Naive B cell (primary cell): ENCODE measurements at places on chromosomes 16 and 17.

GRCh38 chr16:65667011-65667578 is 545.2 kb upstream of the CDH11 start:
- DNase-seq, result no peak

- no peak for DNase-seq
Observed at GRCh38 chr16:30025156-30025555, 2.2 kb downstream of the C16orf92 start.

GRCh38 chr16:59719121-59719520 is 985.0 kb upstream of the GOT2 start:
- no peak for DNase-seq

GRCh38 chr17:13544292-13544691 is 57.4 kb downstream of the HS3ST3A1 start:
- DNase-seq, result no peak

GRCh38 chr17:9125722-9126121 is 104.4 kb downstream of the NTN1 start:
- DNase-seq, result no peak

- DNase-seq, result no peak
Observed at GRCh38 chr17:9389111-9389527, 186.5 kb downstream of the STX8 start.

- no peak for DNase-seq
Observed at GRCh38 chr17:49441578-49441977, 26.9 kb upstream of the PHB1 start.

GRCh38 chr16:17358355-17358754 is 112.4 kb downstream of the XYLT1 start:
- DNase-seq, result no peak

- no peak for DNase-seq
Observed at GRCh38 chr17:79848370-79848766, 9.1 kb upstream of the CBX4 start.

GRCh38 chr16:1794908-1795666 is 1.6 kb upstream of the IGFALS start:
- DNase-seq, result no peak

- DNase-seq, result no peak
Observed at GRCh38 chr16:69087161-69087581, 18.3 kb upstream of the HAS3 start.

- DNase-seq, result no peak
Observed at GRCh38 chr16:77273-77806, 685 bp upstream of the MPG start.

DNA sequence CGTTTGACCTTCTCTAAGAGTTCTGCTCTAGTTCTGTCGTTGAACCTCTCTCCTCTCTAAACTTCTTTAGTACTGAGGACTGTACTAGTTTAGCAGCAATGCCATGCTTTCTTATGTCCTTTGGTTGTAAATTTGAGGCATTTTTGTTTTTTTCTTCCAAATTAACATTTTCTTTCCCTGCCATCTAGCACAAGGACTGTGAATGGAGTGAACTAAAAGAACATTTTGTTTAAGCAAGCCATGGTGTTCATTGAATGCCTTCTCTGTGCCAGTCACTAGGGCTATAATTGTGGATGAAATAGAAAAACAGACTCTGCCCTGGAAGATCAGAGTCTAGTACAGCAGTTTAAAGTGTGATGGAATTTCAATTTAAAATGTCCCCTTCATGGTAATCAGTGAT is 137.9 kb downstream of the FTO start:
- no peak for DNase-seq

DNA sequence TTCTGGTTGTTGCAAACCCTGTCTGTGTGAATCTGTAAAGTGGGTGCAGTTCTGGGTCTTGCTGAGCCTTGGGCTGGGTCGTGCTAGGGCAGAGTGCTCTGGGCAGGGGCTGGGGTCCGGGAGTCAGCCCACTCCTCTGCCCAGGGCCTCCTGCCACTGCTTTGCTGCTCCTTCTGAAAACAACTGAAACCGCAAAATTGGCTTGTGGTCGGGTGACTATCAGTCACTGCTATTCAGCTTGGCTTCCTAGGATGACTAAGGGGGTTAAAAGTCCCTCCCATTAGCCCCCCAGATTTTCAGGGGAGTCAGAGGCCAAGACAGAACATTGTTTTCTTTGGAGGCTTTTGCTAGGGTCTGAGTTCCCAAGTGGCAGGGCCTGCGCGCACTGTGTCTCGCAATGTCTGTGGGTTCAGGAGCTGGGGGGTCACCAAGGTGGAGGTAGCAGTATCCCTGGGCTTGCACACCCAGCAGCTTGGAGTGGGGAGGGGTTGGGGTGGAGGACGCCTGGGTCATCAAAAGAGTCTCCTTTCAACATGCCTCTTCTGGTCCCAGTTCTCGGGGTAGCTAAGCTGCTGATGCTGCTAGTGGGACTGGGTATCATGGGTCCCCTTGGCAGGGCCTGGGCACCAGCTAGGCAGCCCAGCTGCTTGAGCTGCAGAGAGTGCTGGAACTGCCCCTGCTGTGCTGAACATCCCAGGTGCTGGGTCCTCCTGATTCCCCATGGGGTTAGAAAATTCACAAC is 13.5 kb upstream of the TBX21 start:
- DNase-seq, result no peak

DNA sequence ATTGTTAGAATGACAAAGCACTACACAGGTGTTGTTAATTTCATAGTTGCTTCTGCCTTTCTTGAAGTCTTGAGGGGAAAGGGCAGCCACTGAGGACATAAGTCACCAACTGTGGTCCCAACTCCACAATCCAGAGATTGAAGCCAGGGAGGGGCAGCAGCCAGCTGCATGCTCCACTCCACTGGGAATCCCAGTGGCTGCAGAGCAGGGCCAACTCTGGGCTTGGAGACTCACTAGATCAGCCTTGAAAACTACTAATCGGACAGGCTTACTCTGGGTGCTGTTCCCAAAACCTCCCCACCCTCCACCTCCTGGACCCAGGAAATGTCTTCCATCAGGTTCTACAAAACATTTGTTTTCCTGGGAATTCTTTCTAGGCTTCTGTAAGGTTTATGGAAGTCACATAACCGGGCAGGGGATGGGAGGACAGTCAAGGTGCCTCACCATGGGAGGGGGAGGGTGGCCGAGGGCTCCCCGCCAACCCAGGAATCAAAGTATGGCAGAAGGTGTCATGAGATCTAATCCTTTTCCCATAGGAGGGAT is 68.0 kb downstream of the MYH13 start:
- no peak for DNase-seq

GRCh38 chr16:6106061-6106460 is 1008.5 kb upstream of the EEF2KMT start:
- no peak for DNase-seq

- peak; percentile 55 for DNase-seq
Observed at GRCh38 chr16:17476414-17477259, 5.9 kb upstream of the XYLT1 start.

DNA sequence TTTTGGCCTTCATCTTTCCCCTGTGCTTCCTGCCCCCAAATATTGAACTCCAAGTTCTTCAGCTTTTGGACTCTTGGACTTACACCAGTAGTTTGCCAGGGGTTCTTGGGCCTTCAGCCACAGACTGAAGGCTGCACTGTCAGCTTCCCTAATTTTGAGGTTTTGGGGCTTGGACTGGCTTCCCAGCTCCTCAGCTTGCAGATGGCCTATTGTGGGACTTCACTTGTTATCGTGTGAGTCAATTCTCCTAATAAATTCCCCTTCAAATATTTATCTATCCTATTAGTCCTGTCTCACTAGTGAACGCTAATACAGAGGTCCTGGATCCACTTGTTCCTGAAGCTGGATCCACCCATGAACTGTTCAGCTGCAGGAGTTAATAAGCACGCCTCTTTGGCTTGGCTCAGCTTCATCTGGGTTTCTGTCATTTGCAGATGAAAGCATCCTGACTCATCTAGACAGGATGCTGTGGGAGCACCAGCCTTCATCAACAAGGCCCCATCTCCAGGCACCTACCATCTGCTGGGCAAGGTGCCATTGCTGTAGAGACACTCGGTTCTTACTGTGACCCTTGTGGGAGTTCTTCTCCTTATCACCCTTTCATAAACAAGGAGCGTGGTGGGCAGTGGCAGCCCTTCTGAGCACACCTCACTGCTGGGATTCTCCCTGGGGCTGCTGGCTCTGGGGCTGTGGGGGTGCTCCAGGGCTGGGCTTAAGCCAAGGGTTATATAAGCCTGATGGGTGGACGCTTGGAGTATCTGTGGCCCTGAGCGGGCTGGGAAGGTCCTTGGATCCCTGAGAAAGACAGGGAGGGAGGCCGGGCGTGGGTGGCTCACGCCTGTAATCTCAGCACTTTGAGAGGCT is 23.1 kb downstream of the LAT start:
- no peak for DNase-seq

DNA sequence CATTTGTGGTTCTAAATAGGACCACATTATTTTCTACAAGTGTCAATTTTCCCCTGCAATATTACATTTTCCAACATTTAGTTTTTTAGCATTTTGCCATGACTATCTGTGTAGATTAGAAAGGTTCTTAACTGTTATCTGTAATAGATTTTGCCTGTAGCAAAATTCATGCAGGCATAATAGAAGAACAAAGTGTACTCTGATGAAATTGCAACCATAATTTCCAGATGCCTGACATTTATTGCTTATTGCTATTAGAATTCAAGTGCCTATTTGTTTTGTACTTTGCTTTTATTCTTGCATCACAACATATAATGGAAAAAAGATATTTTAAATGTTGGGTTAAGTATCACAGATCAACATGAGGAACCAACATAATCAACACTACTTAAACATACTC is 337.7 kb downstream of the TOX3 start:
- DNase-seq, result no peak

DNA sequence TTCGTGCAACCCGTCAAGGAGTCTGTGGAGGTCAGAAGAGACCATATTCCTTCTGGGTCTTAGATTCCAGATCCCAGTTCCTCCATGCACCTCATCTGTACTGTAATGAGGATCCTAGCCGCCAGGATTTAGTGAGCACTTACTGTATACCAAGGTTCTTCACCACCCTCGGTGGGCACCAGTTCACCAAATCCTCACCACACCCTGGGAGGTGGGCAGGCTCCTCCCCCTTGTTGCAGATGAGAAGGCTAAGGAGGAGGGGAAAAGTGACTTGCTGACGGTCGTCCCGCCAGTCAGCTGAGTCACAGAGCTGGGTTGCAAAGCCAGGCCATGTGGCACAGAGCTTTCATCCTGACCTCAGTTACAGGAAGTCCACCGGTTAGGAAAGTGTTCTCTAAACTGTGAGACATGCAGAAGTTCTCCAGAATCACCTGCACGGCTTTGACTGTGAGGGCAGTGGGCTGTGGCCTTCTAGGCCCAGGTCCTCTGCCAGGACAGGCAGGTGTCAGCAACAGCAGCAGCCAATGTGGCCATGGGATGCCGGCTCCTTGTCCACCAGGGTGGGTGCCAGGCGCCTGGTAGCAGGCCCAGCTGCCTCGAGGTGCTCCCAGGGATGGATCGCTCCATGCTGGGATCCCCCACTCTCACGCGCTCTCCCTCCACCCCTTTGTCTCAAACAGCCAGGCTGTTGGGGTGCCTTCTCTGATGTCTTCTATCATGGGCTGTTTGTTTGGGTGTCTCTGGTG is 240.3 kb upstream of the GSE1 start:
- no peak for DNase-seq

- DNase-seq, result no peak
Observed at GRCh38 chr16:3578121-3578520, 918 bp upstream of the NLRC3 start.

DNA sequence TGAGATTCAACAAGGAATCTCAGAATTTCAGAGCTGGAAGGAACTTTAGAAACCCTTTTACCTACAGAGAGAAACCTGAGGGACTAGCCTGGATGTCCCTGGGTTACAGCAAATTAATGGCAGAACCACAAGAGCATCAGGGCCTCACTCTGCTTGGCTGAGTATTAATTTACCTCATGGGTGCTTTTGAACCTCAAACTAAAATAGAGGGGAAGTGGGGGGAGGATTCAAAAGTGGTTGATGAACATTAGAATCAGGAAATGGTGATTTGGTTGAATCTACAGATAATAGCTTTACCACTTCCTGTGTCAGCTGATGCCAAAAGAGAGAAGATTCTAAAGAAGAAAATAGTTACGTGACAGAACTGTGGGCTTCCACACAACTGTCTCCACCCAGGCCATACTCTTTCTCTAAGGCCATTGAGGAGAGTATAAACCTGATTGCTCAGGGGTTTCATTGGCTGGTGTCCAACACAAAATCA is 11.3 kb upstream of the SKAP1 start:
- DNase-seq, result peak; percentile 87

- DNase-seq, result no peak
Observed at GRCh38 chr17:47801176-47801765, 20.3 kb downstream of the OSBPL7 start.

DNA sequence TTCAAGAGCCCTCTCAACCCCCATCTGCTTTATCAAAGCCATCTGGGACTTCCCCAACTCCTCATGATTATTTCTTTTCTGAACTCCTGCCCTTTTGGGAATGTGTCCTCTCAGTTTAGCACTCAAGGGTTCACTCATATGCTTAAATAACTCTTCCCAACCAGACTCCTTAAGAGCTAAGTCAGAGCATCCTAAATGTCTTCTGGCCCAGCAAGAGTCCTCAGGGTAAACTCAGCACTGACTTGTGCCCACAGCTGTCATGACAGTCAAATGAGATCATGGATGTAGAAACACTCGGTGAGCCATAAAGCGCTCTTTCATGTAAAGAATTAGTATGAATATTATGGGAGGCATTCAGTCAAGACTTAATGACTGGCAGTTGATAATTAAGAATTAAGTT is 85.9 kb downstream of the TEX14 start:
- DNase-seq, result no peak

GRCh38 chr17:6165806-6166205 is 95.6 kb downstream of the WSCD1 start:
- no peak for DNase-seq

DNA sequence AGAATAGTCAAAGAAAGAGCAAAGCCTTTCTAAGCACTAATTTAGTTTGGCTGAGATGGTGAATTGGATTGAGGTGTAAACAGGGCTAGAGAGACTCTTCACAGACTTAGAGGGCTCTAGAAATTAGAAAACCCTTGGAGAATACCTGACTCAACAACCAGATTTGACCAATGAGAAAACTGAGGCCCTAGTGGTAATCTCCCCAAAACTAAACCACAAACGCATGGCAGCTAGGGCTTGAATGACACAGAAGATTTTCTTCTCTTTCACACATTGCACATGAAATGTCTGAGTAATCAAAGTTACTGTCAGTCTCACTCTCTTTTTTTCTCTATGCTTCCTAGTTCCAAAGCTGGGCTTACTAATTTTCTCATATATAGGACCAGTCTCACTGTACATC is 314.5 kb upstream of the KCNJ16 start:
- DNase-seq, result no peak

GRCh38 chr17:38451840-38452529 is 23.7 kb downstream of the ARHGAP23 start:
- DNase-seq, result no peak

- no peak for DNase-seq
Observed at GRCh38 chr16:68215302-68215701, 20.6 kb downstream of the ESRP2 start.

- no peak for DNase-seq
Observed at GRCh38 chr17:79073016-79073705, 1.5 kb upstream of the ENGASE start.
